Right ventricle myocardium inferior (tissue), 1 donor: ENCODE measurements at places on chromosomes 3 and 15. TPM values are rescaled to one million over a fixed set of nuclear protein-coding genes. Genes with fewer than 3 reads are reported as not detected.

DNA sequence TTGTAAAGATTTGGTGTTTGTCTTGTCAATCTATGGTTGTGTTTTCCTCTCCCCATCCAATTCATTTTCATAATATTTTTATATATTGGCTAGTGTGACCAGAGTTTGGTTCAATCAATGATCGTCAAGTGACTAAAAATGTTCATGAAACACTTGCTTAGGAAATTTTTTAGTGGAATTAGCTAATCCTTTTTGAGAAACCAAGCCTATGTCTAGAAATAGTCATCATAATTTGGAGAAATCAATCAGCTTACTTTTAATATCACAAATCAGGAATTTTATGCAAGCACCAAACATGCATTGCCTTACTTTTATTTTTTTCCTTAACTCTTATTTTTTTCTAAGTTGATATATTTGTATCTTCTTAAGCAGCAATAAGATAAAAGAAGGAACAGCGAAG lies 403.1 kb upstream of the TBL1XR1 start:
- DNase-seq, result no peak

DNA sequence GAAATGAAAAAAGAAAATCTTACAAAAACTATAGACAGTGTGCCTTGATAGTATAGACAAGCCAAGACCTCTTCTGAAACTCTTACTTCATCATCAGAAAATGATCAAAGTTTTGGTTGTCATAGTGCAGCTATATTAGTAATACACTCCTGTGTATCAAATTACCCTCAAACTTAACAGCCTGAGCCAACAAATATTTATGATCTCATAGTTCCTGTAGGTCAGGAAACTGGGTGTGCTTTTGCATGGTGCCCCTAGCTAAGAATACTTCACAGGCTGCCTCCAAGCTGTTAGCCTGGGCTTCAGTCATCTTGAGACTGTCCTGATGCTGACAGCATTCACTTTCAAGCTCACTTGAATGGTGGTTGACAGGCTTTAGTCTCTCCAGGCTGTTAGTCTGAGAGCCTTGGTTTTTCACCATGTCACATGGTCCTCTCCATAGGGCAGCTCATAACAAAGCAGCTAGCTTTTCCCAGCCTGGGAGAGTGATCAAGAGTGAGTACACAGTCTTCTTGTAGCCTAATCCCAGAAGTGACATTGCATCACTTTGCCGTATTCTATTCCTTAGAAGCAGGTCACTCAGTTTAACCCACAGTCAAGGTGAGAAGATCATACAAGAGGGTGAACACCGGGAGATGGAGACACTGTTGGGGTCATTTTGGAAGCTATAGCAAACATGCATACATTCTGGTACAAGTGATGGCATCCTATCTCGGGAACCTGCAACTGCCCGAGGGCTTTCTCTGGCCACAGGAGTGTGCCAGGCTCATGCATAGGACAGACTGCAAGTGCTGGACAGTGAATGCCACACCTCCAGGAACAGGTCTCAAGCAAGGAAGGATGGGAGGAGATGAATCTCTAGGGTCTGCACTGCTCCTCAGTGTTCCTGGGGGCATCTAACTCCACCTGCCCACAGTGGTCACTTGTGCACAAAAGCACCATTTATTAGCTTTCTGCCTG lies 173.4 kb upstream of the CADPS start:
- DNase-seq, result no peak

GRCh38 chr3:45841420-45841756 lies 531 bp downstream of the LZTFL1 start:
- peak; percentile 68 for DNase-seq

DNA sequence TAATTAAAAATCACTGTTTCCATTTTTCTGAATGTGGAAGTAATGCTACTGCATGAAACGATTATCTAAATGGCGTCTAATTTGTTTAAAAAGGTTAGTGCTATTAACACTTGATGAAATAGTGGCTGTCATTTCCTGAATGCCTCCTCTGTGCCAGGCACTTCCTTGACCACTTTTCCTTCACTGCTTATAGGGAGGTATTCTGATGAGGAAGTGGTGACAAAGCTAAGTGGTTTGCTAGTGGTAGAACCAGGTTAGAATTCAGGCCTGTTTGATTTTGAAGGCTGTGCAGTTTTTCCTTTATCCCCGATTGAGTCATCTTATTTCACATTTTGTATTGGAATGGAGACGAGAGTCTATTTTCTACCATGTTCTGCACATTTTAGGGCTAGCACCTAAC lies 119.0 kb downstream of the USP13 start:
- no peak for DNase-seq

GRCh38 chr3:43155464-43156121 lies 49.7 kb upstream of the POMGNT2 start:
- DNase-seq, result peak; percentile 75

DNA sequence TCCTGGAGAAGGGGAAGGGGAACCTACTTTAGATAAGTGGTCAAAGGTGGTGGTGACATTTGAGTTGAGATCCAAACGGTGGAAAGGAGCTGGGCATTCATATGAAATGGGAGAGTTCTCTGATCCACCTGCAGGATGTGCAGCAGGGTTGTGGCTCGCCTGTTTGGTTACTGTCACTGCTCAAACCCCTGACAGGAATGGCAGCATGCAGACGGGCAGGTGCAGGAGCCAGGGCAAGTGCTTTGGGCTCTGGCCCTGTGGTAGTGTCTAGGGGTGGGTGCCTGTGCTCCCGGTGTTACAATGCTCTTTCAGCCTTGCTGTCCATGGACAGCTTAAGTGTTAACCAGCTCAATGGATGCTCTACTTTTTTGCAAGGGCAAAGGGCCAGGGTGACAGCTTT lies 18.5 kb downstream of the PAQR9 start:
- no peak for DNase-seq

DNA sequence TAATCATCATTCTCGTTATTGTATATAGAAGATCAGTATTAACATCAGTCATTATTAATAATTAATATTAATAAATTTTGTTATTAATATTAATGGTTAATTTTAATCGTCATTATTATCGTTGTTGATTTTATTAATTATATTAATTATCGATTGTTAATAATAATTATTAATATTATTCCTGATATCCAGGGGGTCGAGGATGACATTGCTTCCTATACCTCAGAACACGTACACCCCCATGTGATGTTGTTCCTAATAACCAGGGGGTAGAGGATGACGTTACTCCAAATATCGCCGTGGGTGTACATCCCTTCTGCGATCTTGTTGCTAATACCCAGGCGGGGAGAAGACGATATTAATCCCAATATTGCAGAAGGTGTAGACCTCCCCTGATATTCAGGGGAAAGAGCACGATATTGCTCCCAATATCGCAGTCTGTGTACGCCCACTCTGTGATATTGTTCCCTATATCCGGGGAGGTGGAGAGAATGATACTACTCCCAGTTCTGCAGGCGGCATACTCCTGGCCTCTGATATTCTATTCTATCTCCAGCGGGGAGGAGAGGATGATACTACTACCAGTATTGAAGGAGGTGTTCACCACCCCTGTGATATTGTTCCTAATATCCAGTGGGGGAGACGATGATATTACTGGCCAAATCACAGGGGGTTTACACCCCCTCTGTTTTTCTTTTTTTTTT lies 22.3 kb upstream of the BMF start:
- DNase-seq, result no peak

DNA sequence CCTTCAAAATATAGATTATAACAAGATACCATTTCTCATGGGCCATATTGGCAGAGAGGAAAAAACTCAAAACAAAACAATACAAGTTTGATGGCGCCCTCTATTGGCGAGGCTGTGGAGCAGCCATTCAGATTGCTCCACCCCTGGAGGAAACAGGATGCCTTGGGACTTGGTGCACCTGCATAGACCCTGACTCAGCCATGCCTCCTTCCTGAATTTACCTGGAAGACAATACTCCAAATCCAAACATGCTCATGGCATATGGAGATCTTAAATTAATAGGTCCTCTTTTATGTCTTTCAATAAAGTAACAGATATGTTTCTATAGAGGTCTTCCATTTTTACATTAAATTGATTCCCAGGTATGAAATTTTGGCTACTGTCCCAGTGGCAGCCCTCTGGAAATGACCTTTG lies 90.0 kb downstream of the APBA2 start:
- DNase-seq, result no peak

DNA sequence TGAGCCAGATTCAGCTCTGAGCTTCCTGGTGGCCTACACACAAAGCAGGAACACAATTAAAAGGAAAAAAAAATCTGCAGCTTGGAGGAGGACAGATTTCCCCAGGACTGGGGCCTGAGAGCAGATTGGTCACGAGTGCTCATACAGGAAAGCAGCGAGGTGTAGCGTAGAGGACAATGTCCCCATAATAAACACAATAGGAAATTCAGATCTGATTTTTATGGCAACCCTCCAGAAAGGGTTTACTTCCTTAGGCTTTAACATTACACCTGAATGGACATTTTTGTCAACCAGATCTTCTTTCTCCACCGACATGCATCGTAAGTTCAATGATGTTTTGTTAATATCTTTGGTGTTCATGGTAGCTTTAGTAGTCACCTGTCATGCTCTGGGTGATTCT lies 23.3 kb downstream of the SLC6A20 start:
- DNase-seq, result no peak

DNA sequence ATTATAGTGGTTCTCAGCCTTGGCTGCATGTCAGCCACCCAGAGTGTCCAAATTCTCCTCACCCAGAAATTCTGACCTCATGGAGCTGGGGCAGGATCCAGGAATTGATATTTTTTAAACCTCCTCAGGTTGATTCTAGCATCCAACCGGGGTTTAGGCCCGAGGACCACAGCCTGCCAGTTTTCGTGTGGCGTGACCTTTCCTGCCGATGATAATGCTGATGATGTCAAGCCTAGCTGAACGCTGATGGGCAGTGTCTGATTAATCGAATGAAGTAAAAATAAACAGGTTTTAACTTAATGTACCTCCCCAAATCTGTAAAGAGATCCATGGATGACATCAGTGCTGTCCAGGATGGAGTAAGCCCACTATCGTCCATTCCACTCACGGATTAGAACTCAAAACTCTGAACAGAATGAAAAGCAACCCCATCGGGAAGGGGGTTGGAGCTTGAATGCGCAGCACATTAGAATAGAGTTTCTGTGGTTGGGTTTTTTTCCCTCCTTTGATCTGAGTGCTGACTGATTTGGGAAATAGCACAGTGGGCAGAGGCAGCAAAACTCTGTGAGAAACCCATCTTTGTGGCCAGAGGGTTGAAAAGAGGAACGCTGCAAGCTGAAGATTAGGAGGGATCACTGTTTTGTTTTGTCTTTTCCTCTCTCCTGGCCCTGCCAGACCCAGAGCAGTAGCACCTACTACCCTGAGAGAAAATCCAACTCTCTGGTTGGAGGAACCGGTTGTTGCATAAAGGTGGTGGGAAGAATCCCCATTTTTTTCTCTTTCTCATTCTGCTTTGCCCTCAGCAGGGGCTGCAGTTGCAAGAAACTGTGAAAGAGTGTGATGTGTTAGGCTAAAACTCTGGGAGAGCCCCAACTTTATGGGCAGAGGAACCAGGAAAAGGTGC lies 153.9 kb downstream of the APBA2 start:
- DNase-seq, result no peak

GRCh38 chr3:195544634-195545033 lies 1.5 kb upstream of the PPP1R2 start:
- DNase-seq, result no peak

GRCh38 chr3:139308560-139308959 lies 35.3 kb upstream of the MRPS22 start:
- no peak for DNase-seq

GRCh38 chr15:84981711-84982300 lies at the start of gene PDE8A:
Gene PDE8A (plus strand): TSS chr15:84981856. CDS start chr15:84982163, 307 bp downstream.
- peak; percentile 83 for DNase-seq

- no peak for DNase-seq
These were observed 23.7 kb downstream of the CFAP92 start for GRCh38 chr3:128969993-128970739.

DNA sequence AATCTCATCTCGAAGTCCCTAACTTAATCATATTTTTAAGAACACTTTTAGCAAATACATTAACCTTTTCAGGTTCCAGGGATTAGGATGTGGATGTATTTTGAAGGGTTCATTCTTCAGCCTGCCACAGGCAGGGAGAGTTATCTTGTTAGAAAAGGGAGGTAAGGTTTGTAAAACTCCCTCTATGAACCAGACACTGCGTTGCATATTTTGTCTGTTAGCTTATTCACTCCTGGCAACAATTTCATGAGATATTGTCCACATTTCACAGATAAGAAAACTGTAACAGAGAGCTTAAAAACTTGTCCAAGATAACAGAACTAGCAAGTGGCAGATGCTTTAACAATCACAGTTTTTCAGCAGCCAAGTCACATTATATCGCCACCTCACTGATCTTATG lies 155.4 kb downstream of the DIPK2A start:
- no peak for DNase-seq

GRCh38 chr3:183564046-183564445 lies 8.5 kb upstream of the KLHL6 start:
- DNase-seq, result no peak

DNA sequence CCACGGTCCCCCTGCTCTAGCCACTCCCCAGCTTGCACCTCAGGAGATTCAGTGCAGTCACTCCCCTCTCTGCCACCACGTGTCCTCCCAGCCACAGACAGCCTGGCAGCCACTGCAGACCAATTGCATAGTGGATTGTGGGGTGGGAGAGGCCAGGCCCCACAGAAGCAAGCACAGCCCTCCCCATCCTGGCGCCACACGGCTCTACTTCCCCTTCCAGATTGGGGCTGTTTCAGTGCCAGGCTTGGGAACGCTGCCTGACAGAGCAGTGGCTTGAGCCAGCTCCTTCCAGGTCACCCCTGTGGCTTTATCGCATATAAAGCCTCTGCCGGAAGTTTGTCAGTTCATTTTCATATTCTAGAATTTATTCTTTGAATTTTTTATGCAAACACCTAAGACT lies 90.7 kb downstream of the TMEM266 start:
- no peak for DNase-seq

GRCh38 chr15:50653156-50653743 lies 33.3 kb downstream of the TRPM7 start:
- no peak for DNase-seq

- DNase-seq, result no peak
These were observed 45.4 kb upstream of the PARL start for GRCh38 chr3:183930086-183930485.

- DNase-seq, result no peak
These were observed 155.8 kb downstream of the TLE3 start for GRCh38 chr15:69941706-69942495.

- no peak for DNase-seq
These were observed 28.6 kb downstream of the FAM174B start for GRCh38 chr15:92627014-92627413.

GRCh38 chr3:57530071-57530608 lies 14.0 kb downstream of the DNAH12 start:
- DNase-seq, result no peak

CHRNA3 gene
- total RNA-seq, result 0.08 TPM

ZPLD1 gene
- total RNA-seq, result not detected

ICE2 gene
- total RNA-seq, result 21.9 TPM

ISL2 gene
- not detected for total RNA-seq

SLC41A3 gene
- 36.2 TPM for total RNA-seq

GOLGA8G gene
- total RNA-seq, result not detected

WDR49 gene
- 1.9 TPM for total RNA-seq

ACTC1 gene
- 15,626 TPM for total RNA-seq
